ENCODE measurements at places on chromosomes 3 and 15.
A peak's percentile ranks its signal among the peaks of the same experiment; 100 is the strongest.

- no peak for DNase-seq
Measured at GRCh38 chr3:18499301-18499700, 74.2 kb upstream of the SATB1 start.

GRCh38 chr3:52225452-52226228, at the start of gene TLR9:
Gene TLR9, minus strand, starts transcription at chr3:52225645. Its CDS starts 116 bp downstream, at chr3:52225529.
- no peak for DNase-seq

DNA sequence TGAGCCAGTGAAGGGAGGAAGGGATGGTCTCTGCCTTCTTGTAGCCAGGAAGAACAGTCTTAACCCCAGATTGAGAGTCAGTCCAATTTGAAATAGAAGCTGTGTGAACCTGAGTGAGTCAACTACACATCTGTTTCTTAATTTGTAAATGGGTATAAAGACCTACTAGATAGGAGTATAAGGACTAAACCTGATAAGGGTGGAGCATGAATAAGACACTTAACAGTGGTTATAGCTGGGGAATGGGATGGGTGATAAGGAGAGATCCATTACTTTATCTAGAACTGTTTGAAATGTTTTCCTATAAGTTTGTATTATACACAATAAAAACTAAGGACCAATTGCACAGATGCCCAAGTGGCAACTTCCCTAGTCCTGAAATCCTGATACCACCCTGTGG, 1.4 kb downstream of the MAN2C1 start:
- no peak for DNase-seq

DNA sequence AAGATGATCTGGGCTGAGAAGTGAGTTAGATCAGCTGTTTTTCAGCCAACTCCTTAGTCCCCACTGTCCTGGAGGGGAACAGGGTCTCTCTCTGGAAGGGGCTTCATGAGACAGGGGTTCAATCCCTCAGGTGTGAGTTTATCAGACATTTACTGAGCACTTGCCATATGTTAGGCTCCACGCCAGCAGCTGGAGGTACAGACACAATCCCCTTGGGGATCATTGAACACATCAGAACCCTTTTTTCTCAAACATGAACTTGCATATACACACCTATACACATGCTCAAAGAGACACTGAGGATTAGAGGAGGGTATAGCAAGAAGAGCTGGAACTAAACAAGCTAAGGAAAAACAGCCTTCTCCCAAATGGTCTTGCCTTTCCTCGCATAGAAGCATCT, 5.5 kb upstream of the BMF start:
- no peak for DNase-seq

DNA sequence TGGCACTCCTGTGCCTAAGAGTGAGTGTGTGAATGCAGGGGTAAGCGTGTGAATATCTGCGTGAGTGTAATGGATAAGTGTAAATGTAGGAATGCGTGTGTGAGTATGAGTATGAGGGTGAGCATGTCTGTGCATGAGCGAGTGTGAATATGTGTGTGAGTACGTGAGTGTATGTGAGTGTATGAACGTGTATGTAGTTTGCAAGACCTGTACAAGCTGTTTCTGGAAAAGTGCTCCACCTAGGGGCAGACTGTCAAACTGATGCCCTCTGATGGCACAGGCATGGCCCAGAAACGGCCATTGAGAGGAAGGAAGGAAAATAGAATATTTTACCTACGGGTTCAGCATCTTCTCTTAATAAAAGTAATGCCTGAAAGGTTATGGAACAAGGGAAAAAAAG, 24.4 kb upstream of the FRMD4B start:
- peak; percentile 88 for DNase-seq

DNA sequence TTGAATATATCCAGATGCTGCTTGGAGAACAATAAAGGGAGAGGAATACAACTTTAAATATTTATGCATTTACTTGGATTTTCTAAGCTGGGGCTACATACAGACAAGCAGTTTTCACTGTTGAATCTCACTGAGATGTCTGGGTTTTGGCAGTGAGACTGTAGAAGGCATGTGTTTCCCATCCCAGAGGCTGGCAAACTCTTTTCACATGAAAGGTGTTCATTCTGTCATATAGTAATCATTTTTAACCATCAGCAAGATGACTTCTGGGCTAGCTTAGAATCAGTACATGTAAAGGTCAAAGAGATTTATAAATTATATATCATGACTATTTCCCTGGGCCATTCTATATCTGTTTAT, 218.7 kb upstream of the SGO1 start:
- DNase-seq: no peak

- no peak for DNase-seq
Measured at GRCh38 chr15:65651831-65652749, 30.4 kb downstream of the SLC24A1 start.

Measured in tibial nerve (tissue), 4 donors.